ENCODE measurements at places on chromosomes 7 and 10. TPM values are rescaled to one million over a fixed set of nuclear protein-coding genes. Genes with fewer than 3 reads are reported as not detected.

Gene CFTR
- total RNA-seq, result not detected

Gene PDE1C
- total RNA-seq, result 2.5 TPM

Gene MAT1A
- 0.04 TPM for total RNA-seq

Gene MYH16
- 0.35 TPM for total RNA-seq

Gene CNNM1
- total RNA-seq, result 22.8 TPM

Gene FAM237B
- total RNA-seq, result 0.10 TPM

Gene GARIN1A
- 0.67 TPM for total RNA-seq

Gene EPHB6
- total RNA-seq, result 0.80 TPM

Gene SLC13A1
- not detected for total RNA-seq

Gene FAM221A
- total RNA-seq, result 0.32 TPM

Gene SPDYE2B
- total RNA-seq, result not detected

Gene GLI3
- total RNA-seq, result 0.30 TPM

Gene PTPN20
- total RNA-seq, result 3.9 TPM

Gene IFIT2
- total RNA-seq, result 1.9 TPM

Gene SDHAF3
- 21.4 TPM for total RNA-seq

Gene RARRES2
- not detected for total RNA-seq

Gene PSMG3
- total RNA-seq, result 74.2 TPM

Gene GPR158
- 0.06 TPM for total RNA-seq

Gene FAM200A
- total RNA-seq, result 5.8 TPM

Gene C10orf62
- 0.08 TPM for total RNA-seq

Gene OPALIN
- total RNA-seq, result not detected

Gene WASL
- total RNA-seq, result 23.5 TPM

Gene ATP6V1F
- total RNA-seq, result 238 TPM

Gene ALDH18A1
- 45.7 TPM for total RNA-seq

Gene CELF2
- total RNA-seq, result 0.02 TPM

Gene FBXO24
- 0.35 TPM for total RNA-seq

Gene PPP1R9A
- total RNA-seq, result 3.6 TPM

Gene FGF8
- 0.08 TPM for total RNA-seq

Gene GIMAP6
- total RNA-seq, result not detected

Gene GRID2IP
- not detected for total RNA-seq

Gene FGL2
- total RNA-seq, result not detected

Gene DNAJC30
- 10.6 TPM for total RNA-seq

Gene LHFPL3
- not detected for total RNA-seq

Gene DPY19L1
- 38.8 TPM for total RNA-seq

Gene BUD23
- 137 TPM for total RNA-seq

Gene C7orf33
- not detected for total RNA-seq

Measured in A549 treated with AZD2906 at 1 μM for 4 hours (cell line).